ENCODE measurements at places on chromosomes 6 and 20. TPM values are rescaled to one million over a fixed set of nuclear protein-coding genes. Genes with fewer than 3 reads are reported as not detected.

Gene TP53TG5
- total RNA-seq, result not detected

Gene ADGRF4
- total RNA-seq, result 2.8 TPM

Gene TM9SF4
- total RNA-seq, result 40.6 TPM

Gene FAM162B
- not detected for total RNA-seq

Gene RFX6
- total RNA-seq, result not detected

Gene ENPP4
- 0.07 TPM for total RNA-seq

Gene TRIM10
- total RNA-seq, result not detected

Gene PTK7
- 90.3 TPM for total RNA-seq

Gene FAM83B
- 42.6 TPM for total RNA-seq

Gene ZNF334
- 3.7 TPM for total RNA-seq

Gene HEY2
- total RNA-seq, result not detected

Gene LHFPL5
- total RNA-seq, result not detected

Gene PACSIN1
- not detected for total RNA-seq
